ENCODE measurements at places on chromosomes 5 and 9.

DNA sequence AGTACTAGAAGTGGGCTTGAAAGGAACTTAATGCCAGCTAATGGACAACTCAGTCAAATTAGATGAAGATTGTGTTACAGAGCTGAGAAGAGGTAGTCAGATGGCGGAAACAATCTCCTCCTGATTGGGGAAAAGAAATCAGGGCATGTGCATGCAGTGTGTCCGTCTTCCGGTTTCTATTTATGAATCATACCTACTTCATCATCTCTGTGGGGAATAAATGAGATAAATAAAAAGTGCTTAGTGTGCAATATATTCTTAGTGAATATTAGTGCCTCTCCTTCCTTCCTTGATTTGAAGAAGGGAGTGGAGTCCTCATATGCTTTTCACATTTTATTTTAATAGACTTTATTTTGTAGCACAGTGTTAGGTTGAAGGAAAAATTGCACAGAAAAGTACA lies 108.7 kb upstream of the NFIL3 start:
- DNase-seq = no peak

GRCh38 chr5:116404016-116404415 lies 170.6 kb downstream of the SEMA6A start:
- DNase-seq = no peak

DNA sequence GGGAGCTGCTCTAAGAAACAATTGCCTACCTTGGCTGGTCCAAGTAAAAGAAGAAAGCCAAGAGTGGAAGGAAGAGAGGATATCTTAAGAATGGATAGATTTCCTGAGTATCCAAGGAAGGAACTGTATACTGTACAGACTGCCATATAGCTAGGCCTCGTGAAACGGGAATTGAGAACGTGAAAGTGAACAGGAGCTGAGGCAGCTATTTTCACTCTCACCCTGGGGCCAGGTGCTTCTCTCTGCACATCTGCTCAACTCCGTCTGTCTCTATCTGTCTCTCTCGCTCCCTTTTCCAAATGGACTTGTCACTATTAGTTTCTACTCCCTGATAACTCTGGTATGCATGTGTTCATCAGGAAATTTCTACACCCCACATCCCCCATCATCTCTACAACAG lies 35.9 kb upstream of the TESK1 start:
- DNase-seq = no peak

GRCh38 chr9:16871336-16872151 lies 1.1 kb upstream of the BNC2 start:
- no peak for DNase-seq

- DNase-seq = no peak
Observed at GRCh38 chr9:88291056-88291455, 97.2 kb upstream of the SPIN1 start.

- no peak for DNase-seq
Observed at GRCh38 chr5:122332599-122333555, 20.8 kb downstream of the SNCAIP start.

DNA sequence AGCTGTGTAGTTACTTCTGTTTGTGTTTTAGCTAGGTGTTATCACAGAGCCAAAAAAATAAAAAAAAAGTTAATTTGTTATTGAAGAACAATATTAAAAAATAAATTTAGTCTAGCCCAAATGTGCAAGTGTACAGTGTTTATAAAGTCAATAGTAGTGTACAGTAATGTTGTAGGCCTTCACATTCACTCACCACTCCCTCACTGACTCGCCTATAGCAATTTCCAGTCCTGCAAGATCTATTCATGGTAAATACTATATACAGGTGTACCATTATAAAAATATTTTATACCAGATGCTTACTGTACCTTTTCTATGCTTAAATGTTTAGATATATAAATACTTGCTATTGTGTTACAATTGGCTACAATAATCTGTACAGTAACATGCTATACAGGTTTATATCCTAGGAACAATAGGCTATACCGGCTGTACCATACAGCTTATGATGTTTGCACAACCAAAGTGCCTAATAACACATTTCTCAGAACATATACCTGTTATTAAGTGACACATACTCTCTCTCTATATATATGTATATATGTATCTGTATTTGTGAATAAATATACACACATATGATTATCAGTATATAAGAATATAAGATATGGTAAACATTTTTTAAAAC lies 341.4 kb upstream of the EDIL3 start:
- no peak for DNase-seq

DNA sequence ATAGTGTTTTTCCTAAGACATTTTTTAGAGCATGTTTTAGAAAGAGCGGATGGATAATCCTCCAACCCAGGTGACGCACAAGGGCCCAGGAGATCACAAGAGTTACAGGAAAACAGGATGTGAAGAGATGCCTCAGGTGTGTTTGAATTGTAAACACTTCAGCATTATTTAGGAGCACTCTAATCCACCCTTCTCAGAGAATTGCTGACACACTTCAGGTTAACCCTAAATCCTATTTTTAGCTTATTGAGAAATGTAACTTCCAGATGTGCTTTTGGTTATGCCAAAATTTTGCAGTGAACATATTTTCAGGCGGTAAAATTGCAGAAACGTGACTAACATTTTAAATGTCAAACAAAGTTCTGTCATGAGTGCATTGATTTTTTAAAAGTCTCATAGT lies 755.4 kb upstream of the CTNND2 start:
- no peak for DNase-seq

GRCh38 chr9:133141833-133142595 lies 21.0 kb upstream of the RALGDS start:
- peak; percentile 67 for DNase-seq

DNA sequence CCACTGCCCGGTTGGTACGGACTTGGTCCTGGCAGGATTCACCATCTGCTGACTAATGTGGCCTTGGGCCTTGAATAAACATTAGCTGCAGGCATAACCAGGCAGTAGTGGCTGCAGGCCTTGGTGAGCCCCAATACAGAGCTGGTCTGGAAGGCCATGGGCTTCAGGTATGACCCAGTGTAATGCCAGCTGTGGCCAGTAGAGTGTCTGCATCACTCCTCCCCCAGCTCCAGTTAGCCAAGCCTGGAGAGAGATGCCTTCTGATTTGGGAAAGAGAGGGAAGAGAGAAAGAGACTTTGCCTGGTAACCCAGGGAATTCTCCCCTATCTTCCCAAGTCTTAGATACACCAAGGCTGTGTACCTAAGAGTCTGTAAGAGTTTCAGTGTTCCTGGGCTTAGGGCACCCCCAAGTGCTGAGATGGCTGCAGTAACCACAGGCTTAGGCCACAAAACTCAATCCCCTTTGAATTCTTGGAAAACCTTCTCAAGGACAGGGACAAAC lies 5.6 kb upstream of the C5 start:
- DNase-seq = no peak

- DNase-seq = no peak
Observed at GRCh38 chr5:36719282-36719681, 112.9 kb downstream of the SLC1A3 start.

DNA sequence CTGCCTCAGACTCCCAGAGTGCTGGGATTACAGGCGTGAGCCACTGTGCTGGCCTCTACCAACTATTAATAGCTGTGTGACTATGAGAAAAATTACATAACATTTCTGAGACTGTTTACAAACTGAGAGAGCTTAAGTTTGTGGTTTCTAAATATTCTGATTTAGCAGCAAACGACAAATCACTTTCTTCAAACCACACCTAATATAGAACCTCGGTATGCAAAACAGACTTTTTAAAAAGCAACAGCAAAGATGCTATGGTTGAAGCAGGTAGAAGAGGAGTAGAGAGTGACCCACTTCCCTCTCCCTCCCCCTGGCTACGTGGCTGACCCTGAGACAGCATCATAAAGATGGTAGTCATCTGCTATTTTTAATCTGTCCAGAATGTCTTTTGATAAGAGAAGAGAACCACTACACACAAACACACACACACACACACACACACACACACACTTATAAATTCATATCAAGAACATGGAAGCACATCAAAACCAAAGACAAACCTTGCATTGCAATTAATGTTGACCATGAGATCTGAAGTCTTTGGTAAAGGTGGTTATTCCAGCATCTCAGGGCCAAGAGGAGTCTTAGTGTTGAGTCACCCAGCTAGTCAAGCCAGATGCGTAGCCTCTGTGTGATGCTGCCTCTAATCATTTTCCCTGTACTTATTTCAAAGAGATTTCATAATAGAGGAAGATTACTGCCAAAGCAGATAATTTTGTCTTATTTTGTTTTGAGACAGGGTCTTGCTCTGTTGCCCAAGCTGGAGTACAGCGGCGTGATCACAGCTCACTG lies 58.1 kb upstream of the TMEM215 start:
- DNase-seq = no peak

DNA sequence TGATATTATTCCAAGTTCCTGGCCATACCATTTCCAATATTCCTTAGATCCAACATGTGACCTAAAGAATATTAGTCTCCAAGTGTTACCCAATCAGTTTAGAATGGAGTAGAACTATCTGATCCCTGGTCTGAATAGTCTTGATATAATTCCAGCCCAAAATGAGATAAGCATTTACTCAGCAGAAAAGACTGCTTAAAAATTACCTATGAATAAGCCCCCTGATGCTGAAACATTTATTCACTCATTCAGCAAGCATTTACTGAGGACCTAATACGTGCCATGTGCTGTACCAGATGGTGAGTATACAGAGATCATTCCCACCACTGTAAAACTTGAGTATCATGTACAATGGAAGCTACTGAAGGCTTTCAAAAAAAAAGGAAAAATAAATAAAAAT lies 157.0 kb downstream of the FAM114A2 start:
- no peak for DNase-seq

- DNase-seq = no peak
Observed at GRCh38 chr9:30970186-30970585, 1414.3 kb upstream of the ACO1 start.

DNA sequence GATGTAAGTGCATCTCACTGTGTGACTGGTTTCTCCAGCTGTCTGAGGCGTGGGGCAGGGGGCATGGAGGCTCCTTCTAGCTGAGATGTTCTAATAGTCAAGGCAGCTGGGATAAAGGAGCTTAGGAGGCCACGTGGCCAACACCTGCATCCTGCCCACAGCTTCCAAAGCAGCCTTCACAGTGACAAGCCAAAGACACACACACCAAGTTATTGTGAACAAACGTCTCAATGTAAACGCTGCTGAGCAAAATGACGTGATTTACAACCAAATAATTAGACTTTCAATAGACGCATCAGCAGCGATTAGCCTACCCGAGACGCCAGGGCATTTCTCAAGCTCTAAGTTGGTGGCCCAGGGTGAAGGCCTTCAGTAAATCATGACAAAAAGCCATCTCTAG lies 23.2 kb upstream of the SLC25A51 start:
- no peak for DNase-seq
